ENCODE measurements at places on chromosomes 1 and 21.

GRCh38 chr1:151594143-151594625 lies 17.7 kb upstream of the SNX27 start:
- DNase-seq = peak; percentile 82

DNA sequence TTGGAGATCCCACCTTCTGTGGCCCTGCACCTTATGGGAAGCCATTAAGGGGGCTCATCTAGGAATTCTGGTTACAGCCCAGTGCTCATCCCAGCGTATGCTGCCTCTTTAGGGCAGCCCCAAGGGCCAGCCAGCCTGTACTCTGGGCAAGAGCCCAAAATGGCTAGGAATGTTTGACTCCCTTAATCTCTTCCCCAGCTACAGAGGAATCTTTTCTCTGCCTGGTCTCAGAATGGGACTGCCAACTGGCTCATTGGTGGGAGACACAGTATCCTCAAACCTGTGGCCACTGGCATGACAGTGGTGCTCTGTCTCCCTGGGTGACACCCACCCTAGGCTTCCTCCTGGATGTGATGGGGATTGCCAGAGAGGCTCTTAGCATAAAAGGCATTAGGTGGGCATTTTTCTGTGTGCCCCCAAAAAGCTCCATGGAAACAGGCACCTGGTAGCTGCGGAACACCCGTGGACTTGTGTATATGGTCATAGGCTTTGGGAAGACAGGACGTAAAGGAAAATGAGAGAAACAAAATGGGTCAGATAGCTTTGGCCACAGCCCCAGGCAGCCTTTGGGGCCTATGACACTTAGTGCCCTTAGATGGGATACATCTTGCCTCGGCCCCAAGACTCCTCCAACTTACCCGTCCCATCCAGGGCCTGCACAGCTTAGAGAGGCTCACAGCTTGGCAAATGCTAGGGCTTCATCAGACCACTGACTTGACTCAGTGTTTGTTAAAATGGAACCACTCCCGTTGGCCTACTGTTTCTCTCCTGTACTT lies 6.9 kb downstream of the TMEM81 start:
- DNase-seq = no peak

- DNase-seq = no peak
These were observed 68.3 kb upstream of the ARHGAP29 start for GRCh38 chr1:94305704-94306103.

DNA sequence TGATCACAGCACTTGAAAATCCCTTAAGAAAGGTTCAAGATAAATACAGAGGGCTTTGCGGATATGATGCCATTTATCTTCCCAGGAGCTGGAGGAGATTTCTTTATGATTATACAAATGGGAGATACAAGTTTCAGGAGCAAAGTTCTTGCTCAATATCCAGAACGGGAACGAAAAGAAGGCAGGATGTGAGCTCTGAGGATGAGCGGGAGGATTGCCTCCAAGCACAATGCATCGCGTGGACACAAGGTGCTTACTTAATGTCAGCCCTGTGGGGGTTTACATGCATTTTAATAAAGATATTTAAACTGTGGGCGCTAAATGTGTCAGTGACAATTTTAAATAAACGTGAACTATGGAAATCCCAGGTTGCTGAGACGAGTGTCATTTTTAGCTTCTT lies 59.0 kb downstream of the SYT6 start:
- DNase-seq = no peak

- DNase-seq = no peak
These were observed 16.8 kb upstream of the HHAT start for GRCh38 chr1:210311726-210312493.

- no peak for DNase-seq
These were observed 365.5 kb downstream of the CAMTA1 start for GRCh38 chr1:7150724-7151280.

DNA sequence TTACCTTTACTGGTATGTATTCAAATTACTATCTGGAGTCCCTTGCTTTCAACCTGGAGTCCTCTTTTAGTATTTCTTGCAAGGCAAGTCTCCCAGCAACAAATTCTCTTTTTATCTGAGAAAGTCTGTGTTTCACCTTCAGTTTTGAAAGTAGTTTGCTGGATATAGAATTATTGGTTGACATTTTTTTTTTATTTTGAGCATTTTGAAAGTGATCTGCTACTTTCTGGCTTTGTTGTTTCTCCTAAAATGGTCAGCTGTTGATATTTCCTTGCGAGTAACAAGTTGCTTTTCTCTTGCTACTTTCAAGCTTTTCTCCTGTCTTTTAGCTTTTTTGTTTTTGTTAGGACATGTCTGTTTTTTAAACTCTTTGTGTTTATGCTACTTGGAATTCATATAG lies 126.1 kb downstream of the TRIM33 start:
- DNase-seq = no peak

GRCh38 chr1:240031009-240031408 lies 60.7 kb upstream of the FMN2 start:
- DNase-seq = no peak
